ENCODE measurements at places on chromosomes 1 and 21. TPM values are rescaled to one million over a fixed set of nuclear protein-coding genes. Genes with fewer than 3 reads are reported as not detected.

DNA sequence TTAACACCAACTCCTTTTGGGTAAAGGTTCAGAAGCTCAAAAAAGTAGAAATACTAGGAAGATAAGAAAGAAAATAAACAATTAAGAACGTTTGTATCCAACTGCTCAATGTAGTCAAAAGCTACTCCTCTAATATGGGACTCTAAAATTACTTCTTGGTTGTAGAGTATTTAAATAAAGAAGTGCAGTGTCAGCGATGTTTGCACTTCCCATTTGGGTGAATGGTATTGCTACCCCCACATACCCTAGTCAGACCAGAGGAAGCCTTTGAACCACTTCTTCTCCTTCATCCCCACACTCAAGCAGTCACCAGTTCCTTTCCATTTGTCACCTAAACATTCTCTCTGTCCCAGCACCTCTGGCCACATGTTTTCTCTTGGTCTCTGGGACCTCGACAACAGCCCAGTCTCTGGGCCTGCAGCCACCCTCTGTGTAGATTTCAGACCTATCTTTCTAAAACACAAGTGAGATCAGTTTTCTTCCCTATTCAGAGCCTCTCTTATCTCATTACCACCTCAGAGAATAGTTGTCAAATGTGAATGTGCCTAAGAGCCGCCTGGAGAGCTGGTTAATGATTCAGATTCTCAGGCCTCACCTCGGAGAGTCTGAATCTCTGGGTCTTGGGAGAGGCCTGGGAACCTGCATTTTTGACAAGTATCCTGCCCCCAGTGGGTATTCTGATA, 109.8 kb downstream of the OMA1 start:
- no peaks in the 10 kb centered on the region for H3K4me1 ChIP-seq
- H3K4me3 ChIP-seq = no peak overlapping the region
- no peak overlapping the region for H3K27ac ChIP-seq
- no peaks in the 10 kb centered on the region for H3K36me3 ChIP-seq
- H3K27me3 ChIP-seq = no peaks in the 10 kb centered on the region

DNA sequence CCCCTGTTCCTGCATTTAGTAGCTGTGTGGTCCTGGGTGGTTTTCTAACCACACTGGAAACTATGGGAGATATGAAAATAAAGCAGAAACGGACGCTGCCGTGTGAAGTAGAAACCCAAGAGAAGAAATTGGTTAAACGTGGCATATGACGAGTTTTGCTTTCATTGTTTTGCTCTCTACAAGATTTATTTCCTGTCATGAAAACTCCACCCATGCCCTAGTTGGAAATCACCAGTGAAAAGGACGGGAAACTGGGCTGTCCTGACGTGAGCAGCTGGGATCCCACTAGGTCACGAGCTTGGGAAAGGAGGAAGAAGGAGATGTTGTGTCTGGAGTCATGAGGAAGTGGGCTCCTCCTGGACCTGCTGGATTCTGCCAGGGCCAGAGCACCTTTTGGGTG, 120.8 kb upstream of the GADD45A start:
- no peaks in the 10 kb centered on the region for H3K36me3 ChIP-seq
- H3K4me1 ChIP-seq = peaks cover 13% of the 10 kb centered on the region
- no peak for DNase-seq
- H3K4me3 ChIP-seq = no peak overlapping the region
- H3K27ac ChIP-seq = no peak overlapping the region
- no peaks in the 10 kb centered on the region for H3K27me3 ChIP-seq

DNA sequence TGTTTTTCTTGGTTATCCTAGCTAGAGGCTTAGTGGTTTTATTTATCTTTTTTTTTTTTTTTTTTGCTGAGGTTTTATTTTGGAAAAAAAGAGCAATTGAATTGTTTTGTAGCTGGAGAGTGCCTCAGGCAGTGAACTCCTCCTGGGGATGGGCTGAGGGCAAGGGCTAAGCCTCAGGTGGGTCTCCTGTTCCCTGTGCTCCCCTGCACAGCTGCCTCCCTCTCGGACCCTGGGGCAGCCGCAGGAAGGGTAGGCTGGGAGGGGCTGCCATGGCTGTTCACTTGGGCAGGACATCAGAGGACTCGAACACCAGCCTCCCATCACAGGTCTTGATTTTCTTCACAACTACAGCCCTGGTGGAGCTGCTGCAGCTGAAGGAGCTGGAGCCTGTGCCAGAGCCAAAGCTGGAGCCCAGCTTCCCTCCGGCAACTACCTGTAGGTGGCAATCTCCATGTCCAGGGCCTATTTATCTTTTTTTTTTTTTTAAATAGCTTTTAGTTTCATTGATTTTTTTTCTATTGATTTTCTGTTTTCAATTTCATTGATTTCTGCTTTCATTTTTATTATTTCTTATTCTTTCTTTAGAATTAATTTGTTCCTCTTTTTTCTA, 28.9 kb downstream of the LEPR start:
- peak; percentile 12 for DNase-seq
- H3K27me3 ChIP-seq = no peaks in the 10 kb centered on the region
- H3K4me3 ChIP-seq = no peak overlapping the region
- H3K4me1 ChIP-seq = no peaks in the 10 kb centered on the region
- H3K36me3 ChIP-seq = no peaks in the 10 kb centered on the region

GRCh38 chr1:147169171-147169570, 3.1 kb downstream of the PRKAB2 start:
- H3K4me1 ChIP-seq = peaks cover 36% of the 10 kb centered on the region
- DNase-seq = no peak
- peaks cover 39% of the 10 kb centered on the region for H3K36me3 ChIP-seq
- no peaks in the 10 kb centered on the region for H3K27me3 ChIP-seq
- no peak overlapping the region for H3K27ac ChIP-seq

GRCh38 chr21:31159808-31160207, 121.5 kb upstream of the KRTAP19-8 start:
- H3K27me3 ChIP-seq = no peaks in the 10 kb centered on the region
- H3K4me3 ChIP-seq = no peak overlapping the region
- no peaks in the 10 kb centered on the region for H3K4me1 ChIP-seq
- no peaks in the 10 kb centered on the region for H3K36me3 ChIP-seq
- DNase-seq = no peak

GRCh38 chr1:221736714-221737113, 5.2 kb downstream of the DUSP10 start:
- H3K4me1 ChIP-seq = peaks cover 72% of the 10 kb centered on the region
- H3K27ac ChIP-seq = peak overlapping the region; percentile 63
- H3K4me3 ChIP-seq = no peak overlapping the region
- H3K27me3 ChIP-seq = no peaks in the 10 kb centered on the region
- H3K36me3 ChIP-seq = peaks cover 27% of the 10 kb centered on the region
- DNase-seq = peak; percentile 49

- H3K27ac ChIP-seq = no peak overlapping the region
- H3K4me1 ChIP-seq = peaks cover 23% of the 10 kb centered on the region
- no peak overlapping the region for H3K4me3 ChIP-seq
- peak; percentile 80 for DNase-seq
- no peaks in the 10 kb centered on the region for H3K36me3 ChIP-seq
- no peaks in the 10 kb centered on the region for H3K27me3 ChIP-seq
Observed at GRCh38 chr1:48677306-48678287, 99.1 kb downstream of the BEND5 start.

DNA sequence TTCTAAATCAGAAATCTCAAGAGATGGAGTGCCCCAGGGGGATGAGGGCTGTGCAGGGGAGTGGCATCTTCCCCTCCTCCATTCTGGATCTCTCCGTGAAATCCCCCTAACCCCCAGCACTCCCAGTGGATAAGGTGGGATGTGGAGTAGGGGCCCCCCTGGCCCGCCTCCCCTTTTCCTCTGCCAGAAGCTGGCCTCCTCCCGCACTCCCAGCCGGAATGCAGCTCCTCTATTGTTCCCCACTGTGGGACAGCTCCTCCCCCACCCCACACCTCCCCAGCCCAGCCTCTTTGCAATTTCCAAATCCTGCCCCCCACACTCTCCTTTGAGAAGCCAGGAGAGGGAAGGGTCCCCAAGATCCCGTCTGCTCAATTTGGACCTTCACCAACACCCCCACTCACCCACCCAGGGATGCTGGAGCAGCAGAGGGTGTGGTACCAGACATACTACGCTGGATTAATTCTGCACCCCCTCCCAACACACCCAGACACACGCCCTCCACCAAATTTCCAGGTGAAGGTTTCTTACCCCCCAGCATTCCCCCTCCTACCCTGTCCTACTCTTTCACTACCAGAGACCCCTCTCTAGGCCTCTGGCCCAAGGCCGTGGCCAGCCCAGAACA, 1.9 kb downstream of the MEX3A start:
- no peak overlapping the region for H3K4me3 ChIP-seq
- no peak overlapping the region for H3K27ac ChIP-seq
- H3K27me3 ChIP-seq = no peaks in the 10 kb centered on the region
- H3K36me3 ChIP-seq = peaks cover 19% of the 10 kb centered on the region
- H3K4me1 ChIP-seq = no peaks in the 10 kb centered on the region

DNA sequence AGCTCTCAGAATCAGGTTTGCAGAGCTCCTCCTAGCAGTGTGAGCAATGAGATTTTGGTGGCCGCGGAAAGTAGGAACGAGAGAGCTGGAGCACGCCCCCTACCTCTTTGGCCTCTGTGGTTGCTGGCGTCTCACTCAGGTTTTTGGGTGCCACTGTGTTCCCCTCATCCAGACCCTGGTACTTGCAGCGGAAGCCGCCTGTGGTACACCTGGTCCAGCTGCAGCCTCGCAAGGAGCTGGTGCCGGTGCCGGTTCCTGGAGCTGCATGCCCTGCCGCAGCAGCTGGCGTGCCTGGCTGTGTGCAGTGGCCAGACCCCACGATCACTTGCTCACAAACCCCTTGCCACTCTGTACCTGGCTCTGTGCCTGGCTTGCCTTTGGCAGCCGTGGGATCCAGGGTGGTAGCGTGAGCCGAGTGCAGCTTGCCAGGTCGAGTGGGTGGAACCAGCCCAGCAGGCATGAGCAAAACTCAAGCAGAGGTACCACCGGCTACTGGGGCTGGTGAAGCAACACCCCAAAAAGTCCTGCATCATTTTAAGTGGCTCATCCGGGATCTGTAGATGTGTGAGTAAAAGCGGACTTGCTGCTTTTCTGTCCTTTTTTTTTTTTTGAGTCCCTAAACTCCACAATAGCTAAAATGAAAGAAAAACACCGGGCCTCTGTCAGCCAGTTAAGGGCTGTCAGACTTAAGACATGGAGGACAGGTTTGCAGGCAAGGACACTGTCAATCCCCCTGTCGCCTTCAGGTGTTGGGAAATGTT, 844.9 kb downstream of the KCNT2 start:
- H3K36me3 ChIP-seq = no peaks in the 10 kb centered on the region
- no peaks in the 10 kb centered on the region for H3K27me3 ChIP-seq
- H3K27ac ChIP-seq = no peak overlapping the region
- H3K4me3 ChIP-seq = no peak overlapping the region
- no peak for DNase-seq
- H3K4me1 ChIP-seq = no peaks in the 10 kb centered on the region

GRCh38 chr1:20470194-20470593, 15.8 kb downstream of the CAMK2N1 start:
- peaks cover 13% of the 10 kb centered on the region for H3K27me3 ChIP-seq
- H3K36me3 ChIP-seq = peaks cover 7% of the 10 kb centered on the region
- no peak overlapping the region for H3K4me3 ChIP-seq

GRCh38 chr1:88060750-88061491, 623.2 kb upstream of the PKN2 start:
- peaks cover 35% of the 10 kb centered on the region for H3K4me1 ChIP-seq
- peak overlapping the region; percentile 6 for H3K27ac ChIP-seq
- no peak for DNase-seq
- no peak overlapping the region for H3K4me3 ChIP-seq

DNA sequence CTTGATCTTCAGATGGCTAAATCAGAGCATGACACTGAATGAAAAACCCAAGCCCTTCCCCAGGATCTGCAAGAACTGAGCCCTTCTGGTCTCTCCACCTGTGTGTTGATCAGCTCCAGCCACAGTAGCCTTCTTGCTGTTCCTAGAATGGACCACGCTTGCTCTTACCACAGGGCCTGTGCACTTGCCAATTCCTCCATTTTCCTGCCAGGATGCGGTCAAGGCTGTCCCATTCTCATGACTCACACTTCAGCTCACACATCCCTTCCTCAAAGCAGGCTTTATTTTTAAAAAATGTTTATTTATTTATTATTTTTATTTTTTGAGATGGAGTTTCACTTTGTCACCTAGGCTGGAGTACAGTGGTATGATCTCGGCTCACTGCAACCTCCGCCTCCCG, 43.6 kb upstream of the GRHL3 start:
- DNase-seq = no peak

- peak overlapping the region; percentile 72 for H3K4me3 ChIP-seq
- no peak for DNase-seq
- H3K27ac ChIP-seq = no peak overlapping the region
- H3K27me3 ChIP-seq = peaks cover 26% of the 10 kb centered on the region
- no peaks in the 10 kb centered on the region for H3K4me1 ChIP-seq
Observed at GRCh38 chr1:242522996-242523718, 1.3 kb downstream of the PLD5 start.

DNA sequence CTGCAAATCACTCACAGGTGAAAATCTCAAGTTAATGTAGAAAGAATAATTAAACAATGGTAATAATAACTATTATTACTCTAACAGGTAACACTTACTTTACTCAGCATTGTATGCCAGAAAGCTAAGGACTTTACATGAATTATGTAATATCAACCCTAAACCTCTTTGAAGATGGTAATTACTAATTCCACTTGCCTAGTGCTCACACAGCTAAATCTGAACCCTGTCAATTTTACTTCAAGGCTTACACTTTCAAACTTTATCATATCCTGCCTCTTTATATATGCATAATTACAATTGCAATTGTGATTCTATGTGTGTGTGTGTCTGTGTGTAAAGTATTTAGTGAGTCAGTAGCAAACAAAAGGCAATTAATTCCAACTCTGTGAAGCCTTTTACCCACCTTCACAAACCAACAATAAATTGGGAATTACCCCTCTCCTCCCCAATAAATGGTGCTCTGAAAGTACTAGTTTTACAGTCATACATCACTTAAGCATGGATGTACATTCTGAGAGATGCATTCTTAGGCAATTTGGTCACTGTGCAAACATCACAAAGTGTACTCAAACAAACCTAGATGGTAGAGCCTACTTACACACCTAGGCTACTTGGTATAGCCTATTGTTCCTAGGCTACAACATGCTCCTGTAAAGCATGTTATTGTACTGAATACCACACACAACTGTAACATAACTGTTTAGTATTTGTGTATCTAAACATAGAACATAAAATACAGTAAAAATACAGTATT, 5.9 kb downstream of the ZNF644 start:
- no peak for DNase-seq
- no peaks in the 10 kb centered on the region for H3K27me3 ChIP-seq
- peak overlapping the region; percentile 63 for H3K4me3 ChIP-seq
- peak overlapping the region; percentile 86 for H3K27ac ChIP-seq

Gene ENTREP3
- total RNA-seq = 25.2 TPM

Gene DEPDC1
- total RNA-seq = 33.0 TPM

Gene GPR137B
- total RNA-seq = 11.4 TPM

Gene FOXD3
- 0.28 TPM for total RNA-seq

Gene TRMT1L
- total RNA-seq = 16.9 TPM

Gene MAP3K7CL
- total RNA-seq = 2.7 TPM

Gene LCE1C
- not detected for total RNA-seq

Gene TAS1R3
- total RNA-seq = 0.24 TPM

Gene TDRD5
- not detected for total RNA-seq

Gene SLX9
- 28.6 TPM for total RNA-seq

All from Calu3 (cell line).